ENCODE measurements at places on chromosomes 11 and 22.

GRCh38 chr22:30212996-30213441 is 33.5 kb downstream of the LIF start:
- DNase-seq = no peak

- no peak for DNase-seq
Measured at GRCh38 chr11:123054301-123055065, 7.5 kb downstream of the HSPA8 start.

GRCh38 chr22:42791721-42792452 is 65.2 kb downstream of the ARFGAP3 start:
- DNase-seq = no peak

GRCh38 chr11:112123129-112123528 is 36.5 kb downstream of the SDHD start:
- DNase-seq = no peak

GRCh38 chr11:1947592-1948237 is 583 bp downstream of the MRPL23 start:
- no peak for DNase-seq

All from CD8-positive, alpha-beta memory T cell (primary cell).